ENCODE measurements at places on chromosomes 16 and 17.

GRCh38 chr17:11245187-11245586, 4.2 kb downstream of the SHISA6 start:
- no peak for DNase-seq

DNA sequence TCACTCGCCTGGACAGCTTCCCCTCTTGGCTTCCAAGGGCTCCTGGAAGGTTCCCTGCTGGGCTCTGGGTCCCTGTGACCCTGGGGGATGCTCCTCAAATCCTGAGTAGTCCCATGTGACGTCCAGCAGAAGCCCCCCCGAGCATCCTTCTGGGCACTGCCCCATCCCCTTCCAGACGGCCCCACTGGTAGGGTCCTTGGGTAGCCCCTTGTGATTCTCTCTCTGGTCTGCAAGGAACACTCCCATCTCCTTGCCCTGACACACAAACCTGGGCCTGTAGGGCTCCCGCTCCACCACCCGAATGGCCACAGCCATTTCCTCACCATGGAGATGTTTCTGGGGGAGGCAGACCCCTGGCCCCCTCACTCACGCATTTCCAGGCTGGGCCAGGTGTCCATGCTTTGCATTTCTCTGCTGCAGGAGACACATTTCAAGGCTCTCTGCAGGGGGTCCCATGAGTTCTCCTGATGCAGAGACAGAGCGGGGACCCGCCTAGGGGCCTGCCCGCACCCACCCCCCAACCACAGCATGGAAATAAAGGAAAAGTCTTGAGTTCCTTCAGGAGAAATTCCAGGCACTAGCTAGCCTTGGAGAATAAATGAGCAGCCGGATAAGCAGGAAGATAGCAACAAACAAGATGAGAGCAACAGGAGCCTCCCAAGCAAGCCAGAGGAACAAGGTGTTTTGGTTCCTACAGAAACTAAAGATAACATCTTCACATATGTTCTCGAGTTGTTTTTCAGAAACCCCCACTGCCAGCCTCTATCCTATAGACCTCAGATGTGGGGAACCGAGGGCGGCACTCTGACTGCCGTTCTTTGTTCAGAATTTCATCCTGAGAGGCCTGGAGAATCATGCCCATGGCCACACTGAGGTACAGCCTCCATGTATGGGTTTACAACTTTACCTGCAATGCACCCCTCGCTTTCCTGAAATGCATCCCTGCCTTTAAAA, 128.8 kb downstream of the MGAT5B start:
- DNase-seq, result no peak

DNA sequence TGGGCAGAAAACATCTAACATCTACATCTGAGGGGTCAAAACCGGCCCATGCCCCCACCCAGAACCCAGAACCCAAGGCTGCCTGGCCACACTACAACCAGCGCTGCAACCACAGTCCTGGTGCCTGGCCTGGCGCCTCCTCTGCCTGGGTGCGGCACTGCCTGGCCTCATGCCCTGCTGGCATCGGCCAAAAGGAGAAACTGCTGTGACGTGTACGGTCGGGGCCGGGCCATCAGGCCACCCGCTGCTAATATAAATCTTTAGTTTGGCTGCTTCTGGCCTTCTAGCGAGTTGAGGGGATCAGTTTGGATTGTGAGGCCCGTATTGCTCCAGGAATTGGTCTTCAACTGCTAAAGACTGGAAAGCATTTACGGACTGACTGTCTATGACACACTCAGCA, 22.8 kb downstream of the TMEM204 start:
- no peak for DNase-seq

GRCh38 chr17:962670-963069, 16.9 kb downstream of the NXN start:
- peak; percentile 69 for DNase-seq

GRCh38 chr17:39538866-39539265, 68.9 kb downstream of the NEUROD2 start:
- DNase-seq, result no peak

DNA sequence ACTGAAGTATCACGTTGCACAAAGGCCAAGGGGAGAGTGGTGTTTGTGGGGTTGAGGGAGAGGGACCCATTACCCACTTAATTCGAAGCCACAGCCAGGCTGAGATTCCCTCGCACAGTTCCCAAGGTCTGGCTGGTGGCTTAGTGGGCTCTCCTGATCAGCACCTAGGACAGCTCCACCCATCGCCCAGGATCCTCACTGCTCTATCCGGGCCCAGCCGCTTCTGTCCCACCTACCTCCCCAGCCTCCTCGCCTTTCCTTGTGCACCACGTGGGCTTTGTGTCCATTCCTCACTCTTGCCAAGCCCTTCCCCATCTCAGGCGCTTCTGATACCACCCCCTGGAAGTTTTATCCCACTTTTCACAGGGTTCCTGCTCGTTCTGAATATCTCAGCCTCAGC, 163.5 kb downstream of the CCT6B start:
- peak; percentile 82 for DNase-seq

GRCh38 chr16:85788819-85789218, 10.5 kb downstream of the EMC8 start:
- no peak for DNase-seq

- DNase-seq, result no peak
These were observed 121.9 kb downstream of the CDYL2 start for GRCh38 chr16:80682421-80683070.

DNA sequence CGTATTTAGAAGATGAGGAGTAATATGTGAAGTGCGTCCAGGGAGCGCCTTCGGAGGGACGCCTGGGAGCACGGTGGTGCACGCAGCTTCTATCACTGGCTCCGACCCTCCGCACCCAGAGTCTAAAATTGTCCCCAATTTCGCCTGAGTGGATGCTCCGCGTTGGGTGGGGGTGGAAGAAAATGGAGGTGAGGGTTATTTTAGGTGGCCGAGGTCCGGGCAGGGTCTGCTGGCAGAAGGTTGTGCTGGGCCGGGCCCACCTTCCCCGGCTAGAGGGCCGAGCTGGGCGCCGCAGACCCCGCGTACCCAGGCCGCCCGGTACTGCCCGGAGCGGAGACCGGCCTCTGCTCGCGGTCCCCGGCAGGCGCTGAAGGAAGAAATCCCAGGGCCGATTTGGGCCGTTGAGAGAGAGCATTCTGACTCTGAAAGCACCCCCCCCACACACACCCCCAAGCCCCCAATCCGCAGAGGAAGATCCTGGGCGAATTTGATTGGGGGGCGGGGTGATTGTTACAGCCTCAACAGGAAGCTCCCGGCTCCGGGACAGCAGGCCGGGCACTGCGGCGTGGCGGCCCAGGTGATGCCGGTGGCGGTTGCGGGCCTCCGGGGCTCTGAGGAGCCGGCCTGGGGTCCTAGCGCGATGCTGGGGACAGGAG, 3.0 kb downstream of the BAHCC1 start:
- peak; percentile 56 for DNase-seq

- DNase-seq, result no peak
These were observed 39.5 kb downstream of the MRM1 start for GRCh38 chr17:36640836-36641235.

GRCh38 chr16:75216576-75216975, 2.2 kb upstream of the CTRB1 start:
- DNase-seq, result no peak

- DNase-seq, result no peak
These were observed 64.8 kb downstream of the CLEC16A start for GRCh38 chr16:11009027-11009755.

DNA sequence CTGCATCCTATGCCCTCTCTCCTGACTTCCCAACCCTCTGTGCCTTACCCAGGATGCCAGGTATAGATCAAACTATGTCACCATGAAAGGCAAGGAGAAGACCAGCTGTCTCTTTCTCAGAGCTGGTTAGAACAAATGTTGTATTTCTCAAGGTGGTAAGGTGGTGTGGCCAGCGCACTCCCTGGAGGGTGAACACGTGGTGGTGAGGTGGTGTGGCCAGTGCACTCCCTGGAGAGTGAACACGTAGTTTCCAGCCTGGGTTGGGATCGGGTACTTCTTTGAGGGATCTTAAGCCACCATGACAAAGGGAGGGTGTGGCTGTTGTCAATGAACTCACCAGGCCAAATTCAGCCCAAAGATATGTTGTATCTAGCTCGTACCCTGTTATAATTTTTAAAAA, 26.8 kb downstream of the KATNIP start:
- DNase-seq, result no peak
